ENCODE measurements at places on chromosomes 1 and 21.

DNA sequence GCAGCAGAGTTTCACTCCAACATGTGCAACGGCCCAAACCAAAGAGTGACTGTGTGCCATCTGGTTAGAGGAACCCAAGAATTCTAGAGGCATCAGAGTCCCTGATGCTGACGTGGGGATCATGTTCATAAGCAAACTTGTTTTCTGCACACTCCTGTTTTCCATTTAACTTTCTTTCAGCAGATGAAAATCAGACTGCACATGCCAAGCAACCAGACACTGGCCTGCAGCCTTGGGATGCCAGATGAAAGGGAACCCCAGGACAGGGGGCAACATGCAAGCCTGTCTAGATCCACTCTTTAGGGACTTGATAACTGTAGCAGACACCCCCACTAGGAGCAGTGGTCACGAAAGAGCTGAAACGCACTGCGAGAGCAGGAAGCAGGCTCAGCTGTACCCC is 56.8 kb downstream of the SLC66A1 start:
- DNase-seq: no peak

GRCh38 chr1:223018534-223018933 is 124.5 kb downstream of the TLR5 start:
- no peak for DNase-seq

GRCh38 chr1:27144920-27145661 is 9.8 kb downstream of the SLC9A1 start:
- DNase-seq: no peak

DNA sequence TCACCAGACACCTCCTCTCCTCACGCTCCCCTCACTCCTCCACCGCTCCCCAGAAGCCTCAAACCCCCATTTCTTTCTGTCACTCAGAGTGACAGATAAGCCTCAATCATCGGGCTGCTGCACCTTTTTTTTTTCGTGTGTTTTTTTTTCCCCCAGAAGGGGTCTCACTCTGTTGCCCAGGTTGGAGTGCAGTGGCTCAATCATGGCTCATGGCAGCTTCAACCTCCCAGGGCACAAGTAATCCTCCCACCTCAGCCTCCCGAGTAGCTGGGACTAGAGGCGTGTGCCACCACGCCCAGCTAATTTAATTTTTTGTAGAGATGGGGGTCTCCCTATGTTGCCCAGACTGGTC is 1.2 kb upstream of the TMPRSS2 start:
- DNase-seq: no peak

- DNase-seq: no peak
These were observed 92.9 kb downstream of the BEND5 start for GRCh38 chr1:48683839-48684238.

DNA sequence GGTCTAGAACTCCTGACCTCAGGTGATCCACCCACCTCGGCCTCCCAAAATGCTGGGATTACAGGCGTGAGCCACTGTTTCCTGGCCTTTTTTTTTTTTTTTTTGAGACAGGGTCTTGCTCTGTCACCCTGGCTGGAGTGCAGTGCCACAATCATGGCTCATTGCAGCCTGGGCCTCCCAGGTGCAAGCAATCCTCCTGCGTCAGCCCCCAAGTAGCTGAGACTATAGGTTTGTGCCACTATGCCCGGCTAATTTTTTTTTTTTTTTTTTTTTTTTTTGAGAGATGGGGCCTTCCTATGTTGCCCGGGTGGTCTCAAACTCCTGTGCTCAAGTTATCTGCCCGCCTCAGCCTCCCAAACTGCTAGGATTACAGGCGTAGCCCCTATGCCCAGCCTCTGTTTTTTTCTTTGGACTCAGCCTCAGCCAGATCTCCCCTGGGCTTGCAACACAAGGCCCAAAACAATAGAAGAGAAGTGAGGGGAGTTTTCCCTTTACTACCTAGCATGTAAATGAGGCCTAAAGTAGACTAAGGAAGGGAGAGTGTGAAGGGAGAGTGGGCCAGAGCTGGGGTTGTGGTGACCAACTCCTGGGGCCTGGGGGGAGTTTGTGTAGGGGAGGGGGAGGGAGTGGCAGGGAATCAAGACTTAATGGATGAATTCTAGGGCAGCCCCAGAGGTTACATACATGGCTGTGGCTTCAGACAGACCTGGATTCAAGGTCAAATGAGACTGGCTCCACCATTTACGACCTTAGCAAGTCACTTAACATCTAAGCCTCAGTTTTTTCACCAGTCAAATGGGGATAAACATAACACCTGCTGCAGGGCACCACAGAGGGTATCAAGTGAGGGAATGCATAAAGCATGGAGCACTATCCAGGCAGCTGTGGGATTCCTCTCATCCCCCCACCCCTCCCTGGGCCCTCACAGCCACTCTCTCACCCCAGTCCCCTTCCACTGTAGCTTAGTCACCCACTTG is 1.6 kb upstream of the CD52 start:
- DNase-seq: no peak

DNA sequence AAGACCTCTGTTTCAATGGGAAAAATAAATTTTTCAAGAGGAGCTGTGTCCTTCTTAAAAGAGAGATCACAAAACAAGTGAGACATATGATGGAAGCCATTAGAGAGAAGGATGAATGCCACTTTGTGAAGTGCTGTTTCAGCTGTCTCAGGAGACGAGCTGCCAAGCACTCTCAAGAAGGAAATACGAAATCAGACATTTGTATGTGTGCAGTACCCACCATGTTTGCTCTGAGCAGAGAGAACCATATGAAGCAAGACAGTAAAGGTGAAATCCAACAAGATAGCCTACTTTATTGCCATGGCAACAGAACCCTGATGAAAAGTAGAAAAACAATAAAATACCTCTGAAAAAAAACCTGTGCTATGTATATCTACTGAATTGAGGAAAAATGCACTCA is 168.1 kb downstream of the AMY1C start:
- no peak for DNase-seq

DNA sequence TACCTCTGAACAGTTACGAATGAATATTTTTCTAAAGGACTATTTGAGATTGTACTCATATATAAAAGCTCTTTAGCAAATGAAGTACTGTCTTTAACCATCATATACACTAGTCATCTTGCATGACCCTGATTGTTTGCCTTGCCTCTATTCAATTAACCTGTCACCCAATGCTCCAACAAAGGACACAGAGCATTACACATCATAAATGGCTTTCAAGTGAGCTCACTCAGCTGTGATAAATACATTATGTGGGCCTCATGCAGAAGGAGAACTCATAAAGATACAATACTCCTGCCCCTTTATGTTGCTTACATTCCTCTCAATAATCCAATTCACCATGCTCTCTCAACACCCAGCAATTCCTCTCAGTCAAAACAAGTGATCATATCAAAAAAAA is 993.0 kb upstream of the PRMT6 start:
- DNase-seq: no peak

DNA sequence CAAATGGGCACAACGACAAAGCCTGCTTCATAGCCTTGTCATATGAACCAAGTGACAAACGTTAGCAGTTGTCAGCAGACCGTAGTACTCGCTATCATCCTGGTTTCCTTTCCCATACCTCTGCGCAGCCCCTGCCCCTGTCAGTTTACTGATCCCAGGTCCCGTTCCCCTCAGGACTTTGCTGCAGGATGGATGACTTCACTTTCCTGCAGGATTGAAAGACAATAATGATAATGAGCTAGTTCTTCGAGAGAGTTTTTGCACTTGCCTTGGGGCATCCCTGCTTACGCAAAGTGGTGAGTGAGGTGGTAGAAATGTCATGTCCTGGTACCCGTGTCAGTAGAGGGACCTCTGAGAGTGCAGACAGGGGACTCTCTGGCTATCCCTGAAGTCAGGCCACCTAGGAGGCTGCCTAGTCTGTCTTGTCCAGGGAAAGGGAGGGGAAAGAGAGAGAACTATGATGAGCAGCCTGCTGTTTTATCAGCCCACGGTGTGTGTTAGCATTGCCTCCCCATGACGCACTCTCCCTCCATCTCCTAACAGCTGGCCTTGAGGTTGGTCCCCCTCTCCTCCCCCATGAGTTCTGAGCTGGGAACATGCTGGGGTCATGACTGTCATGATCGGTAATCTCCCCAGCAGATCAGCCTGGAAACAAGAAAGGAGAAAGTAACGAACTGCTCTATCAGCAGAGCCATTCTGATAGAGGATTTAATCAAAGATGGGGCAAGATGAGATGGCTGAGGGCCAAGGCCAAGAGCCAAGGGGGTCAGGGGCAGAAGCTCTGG is 53.7 kb downstream of the ELK4 start:
- DNase-seq: no peak

DNA sequence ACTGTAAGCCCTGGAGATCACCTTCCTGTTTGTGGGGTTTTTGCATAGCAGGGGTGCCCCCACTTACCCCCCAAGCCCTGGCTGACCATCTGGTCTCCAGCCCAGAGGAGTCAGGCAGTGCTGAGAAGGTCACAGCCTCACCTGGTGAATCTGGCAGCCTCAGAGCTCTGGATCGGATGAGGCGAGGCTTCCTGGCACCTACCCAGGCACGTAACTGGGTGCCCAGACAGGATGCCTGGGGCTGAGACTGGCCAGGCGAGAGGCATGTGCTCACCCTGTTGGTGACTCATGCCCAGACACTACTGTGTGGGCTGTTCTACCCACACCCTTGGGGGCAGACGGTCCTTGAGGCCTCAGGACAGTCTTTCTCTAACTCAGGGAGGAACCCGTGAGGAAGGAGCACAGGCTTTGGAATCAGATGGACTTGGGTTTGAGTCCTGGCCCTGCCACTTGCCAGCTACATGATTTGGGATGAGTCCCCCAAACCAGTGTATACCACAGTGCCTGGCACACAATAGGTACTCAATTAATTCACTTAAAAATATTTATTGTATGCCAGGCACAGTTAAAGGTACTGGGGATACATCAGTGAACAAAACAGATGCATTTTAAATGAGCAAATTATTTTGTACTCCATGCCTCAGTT is 15.1 kb upstream of the PADI3 start:
- no peak for DNase-seq

DNA sequence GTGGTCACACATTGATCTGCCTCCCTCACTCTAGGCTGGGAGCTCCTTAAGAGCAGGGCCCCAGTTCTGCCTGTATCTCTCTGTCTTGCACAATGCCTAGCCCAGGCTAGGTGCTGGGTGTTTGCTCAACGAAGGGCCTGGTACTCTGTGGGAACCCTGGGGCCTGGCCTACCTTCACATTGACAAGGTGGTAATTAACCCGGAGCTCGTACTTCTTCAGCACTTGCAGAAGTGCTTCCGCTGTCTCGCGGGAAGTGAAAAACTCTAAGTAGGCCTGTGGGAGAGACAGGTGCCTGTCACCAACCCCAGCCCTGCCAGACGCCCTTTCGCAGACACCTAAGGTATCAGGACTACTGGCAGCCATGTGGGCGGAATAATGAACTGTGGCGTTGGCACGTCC is 13.7 kb downstream of the MTHFR start:
- no peak for DNase-seq

GRCh38 chr1:192984080-192984479 is 75.1 kb downstream of the UCHL5 start:
- DNase-seq: no peak

DNA sequence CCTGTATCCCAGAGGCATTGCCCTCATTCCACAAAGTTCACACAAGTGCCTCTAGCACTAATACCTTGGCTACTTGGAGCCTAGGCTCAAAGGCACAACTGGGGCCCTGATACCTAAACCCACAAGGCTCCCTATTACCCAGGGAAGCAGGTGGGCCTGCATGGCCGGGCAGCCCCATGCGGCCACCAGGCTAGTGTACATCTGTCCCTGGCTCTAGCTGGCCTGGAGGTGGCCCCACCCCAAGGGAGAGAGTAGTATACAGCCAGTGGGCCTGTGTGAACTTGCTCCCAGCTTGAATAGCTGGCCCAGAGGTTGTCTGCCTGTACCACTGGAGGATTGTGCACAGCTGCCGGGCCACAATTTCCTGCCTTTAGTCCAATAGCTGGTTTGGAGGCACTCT is 52.2 kb downstream of the USP25 start:
- DNase-seq: no peak

DNA sequence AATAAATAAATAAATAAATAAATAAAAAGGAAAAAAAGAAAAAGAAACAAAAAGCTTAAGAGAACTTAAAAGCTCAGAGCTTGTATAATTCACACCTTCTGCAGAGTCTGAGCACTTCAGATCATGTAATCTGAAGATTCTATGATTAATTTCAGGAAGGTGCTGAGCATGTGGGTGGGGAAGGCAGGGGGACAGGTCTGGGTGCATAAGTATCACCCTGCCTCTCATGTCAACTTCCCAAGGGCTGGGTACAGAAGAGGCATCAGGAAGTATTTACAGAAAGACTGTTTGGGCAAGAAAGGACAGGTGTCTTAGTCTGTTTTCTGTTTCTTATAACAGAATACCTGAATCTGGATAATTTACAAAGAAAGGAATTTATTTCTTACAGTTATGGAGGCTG is 20.4 kb upstream of the PADI2 start:
- DNase-seq: no peak

DNA sequence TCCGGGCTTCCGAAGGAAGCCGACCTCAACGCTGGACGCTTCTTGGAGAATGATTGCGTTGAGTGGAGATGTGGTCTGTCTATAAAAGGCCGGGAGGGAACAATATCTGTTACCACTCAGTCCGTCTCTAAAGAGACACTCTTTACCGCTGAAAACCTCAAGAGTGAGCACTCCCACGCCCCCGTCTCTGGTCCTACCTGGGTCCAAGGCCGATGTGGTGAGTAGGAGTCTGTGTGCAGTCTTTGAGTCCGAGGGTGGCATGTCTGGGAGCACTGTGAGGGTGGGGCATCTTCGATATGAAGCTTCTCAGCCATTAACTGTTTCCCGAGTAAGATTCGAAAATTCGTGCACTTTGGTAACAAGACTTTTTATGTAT is 576 bp downstream of the ZFP69 start:
- no peak for DNase-seq

GRCh38 chr1:7589774-7590425 is 181.2 kb upstream of the VAMP3 start:
- no peak for DNase-seq

- no peak for DNase-seq
These were observed 46.9 kb downstream of the DOP1B start for GRCh38 chr21:36203603-36203889.

DNA sequence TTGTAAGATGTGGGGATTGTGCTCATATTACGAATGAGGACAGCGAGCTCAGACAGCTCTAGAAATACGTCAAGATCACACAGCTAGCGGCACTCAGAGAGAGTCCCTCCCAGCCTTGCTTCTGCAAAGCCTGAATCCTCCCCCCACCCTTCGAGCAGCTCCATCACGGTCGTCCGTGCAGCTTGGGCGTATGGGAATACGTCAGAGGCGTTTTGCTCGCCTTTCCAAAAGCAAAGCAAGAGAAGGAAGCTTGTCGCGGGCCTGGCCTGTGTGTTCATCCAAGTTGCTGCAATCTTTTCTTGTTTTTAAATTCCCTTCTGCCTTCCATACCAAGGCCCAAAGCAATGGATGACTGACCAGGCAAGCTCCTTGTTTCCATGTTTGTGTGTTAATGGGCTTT is 125.5 kb upstream of the IRF2BP2 start:
- DNase-seq: no peak

DNA sequence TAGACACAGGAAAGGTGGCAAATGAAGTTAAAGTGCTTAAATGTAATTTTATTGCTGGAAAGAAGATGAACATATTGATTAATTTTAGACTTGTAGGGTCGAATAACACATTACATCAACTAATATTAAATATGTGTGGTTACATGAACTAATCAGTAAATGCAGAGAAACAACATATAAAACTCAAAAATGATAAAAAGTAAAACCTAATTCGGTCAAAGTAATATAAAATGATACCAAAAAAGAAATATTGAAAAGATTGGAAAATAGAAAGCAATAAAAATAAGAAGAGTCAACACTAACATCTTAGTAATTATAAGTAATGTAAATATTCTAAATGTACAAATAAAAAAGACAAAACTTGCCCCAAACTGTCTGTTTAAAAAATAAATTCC is 43.3 kb downstream of the CD53 start:
- DNase-seq: no peak

All from activated CD4-positive, CD25-positive, alpha-beta regulatory T cell (primary cell).